ENCODE measurements at places on chromosomes 7 and 10.

DNA sequence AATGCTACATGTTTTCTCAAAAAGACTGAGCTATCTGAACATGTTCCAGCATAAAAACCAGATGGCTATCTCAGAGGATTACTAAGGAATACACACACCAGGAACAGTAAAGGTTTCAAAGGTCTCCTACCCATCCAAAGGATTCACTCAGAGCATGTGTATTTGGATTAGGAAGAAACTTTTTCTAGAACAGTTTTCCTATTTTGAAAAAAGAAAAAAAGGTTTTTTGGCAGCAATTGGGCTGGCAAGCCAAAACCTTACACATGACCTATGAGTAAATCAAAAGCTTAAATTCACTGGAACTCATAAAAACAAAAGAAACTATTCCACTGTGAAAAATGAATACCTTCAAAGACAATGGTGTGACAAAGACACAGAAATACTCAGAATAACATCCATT is 9.6 kb downstream of the TPK1 start:
- DNase-seq: no peak

GRCh38 chr10:86344714-86345161 is 21.9 kb downstream of the GRID1 start:
- DNase-seq: no peak

DNA sequence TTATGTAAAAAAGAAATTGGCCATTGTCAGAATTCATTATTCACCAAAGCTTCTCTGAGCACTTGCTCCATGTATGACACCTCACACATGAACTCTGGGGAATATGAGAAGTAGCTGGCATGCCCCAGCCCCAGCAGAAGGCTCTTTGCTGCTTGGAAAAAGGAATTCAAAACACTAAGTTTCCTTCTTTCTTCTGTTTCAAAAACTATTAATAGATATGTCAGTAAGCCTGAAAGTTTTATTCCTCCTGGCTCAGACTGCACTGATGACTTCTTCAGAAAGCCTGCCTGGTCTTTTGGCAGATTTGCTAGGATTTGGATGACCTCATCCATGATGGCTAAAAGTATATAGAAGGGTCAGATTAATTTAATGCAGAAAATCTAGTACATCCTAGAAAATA is 511.0 kb downstream of the GFRA1 start:
- no peak for DNase-seq

DNA sequence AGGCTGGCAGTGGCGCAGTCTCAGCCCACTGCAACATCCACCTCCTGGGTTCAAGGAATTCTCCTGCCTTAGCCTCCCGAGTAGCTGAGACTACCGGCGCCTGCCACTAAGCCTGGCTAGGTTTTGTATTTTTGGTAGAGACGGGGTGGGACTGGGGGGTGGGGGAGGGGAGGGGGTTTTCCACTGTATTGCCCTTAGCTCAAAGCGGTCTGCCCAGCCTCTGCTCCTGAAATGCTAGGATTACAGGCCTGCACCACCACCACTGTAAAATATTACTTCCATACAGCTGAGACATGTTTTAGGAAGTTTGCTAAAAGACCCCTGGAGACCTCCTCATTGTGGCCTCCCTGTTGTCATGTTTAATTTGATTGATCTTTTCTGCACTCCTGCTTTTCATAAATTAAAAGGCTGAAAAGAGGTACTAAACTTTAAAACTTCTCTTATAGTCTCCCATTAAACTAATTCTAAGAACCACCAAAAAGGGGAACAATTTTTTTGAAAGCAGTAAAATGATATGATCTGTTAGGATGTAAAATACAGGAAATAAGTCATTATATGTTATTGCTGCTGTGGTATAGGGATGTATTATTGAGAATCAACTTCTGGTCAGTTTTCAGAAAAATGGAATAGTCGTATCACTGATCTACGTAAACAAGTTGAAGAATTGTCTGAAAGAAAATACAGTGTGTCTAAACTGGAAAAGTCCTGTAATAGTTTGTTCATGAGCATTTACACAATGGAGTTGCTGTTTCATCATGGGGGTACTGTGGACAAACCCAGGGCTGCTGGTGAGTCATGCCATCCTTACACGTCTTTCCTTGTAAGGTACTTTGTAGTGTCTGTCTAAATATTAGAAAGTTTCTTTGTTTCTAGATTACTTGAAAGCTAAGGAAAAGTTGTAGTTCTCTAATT is 72.9 kb upstream of the TMEM248 start:
- no peak for DNase-seq

DNA sequence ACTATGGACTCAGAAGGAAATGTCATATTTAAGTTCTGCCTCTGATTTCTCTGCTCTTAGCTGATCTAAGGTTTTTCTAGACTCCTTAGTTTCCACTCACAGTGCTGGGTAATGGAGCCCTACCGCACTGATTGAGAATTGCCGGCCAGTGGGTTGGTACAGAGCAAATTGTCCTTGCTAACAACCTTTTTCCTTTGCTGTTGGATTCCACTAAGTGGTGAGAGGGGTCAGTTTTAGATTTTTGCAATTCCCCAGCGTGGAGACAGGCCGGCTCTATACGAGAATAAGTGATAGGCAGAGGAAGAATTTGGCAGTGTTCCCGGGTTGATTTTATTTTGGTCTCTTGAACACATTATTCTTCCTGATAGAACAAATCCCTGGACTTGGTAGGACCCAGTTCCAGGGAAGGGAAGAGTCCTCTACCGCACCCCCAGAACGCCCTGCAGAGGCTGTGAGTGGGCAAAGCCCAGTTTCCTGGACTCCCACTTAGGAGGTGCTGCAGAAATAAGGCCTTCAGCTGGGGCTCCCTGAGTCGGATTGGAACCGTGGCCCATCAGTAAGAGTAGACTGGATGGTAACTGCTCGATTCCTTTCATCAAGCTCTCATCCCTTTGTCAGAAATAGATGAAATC is 3.0 kb upstream of the NRP1 start:
- DNase-seq: no peak

- no peak for DNase-seq
Measured at GRCh38 chr7:33981671-33982424, 76.5 kb downstream of the BMPER start.

Data from occipital lobe (tissue), 3 donors.